Ecto neural progenitor cell (in vitro differentiated cells): ENCODE measurements at places on chromosomes 2 and 18.

DNA sequence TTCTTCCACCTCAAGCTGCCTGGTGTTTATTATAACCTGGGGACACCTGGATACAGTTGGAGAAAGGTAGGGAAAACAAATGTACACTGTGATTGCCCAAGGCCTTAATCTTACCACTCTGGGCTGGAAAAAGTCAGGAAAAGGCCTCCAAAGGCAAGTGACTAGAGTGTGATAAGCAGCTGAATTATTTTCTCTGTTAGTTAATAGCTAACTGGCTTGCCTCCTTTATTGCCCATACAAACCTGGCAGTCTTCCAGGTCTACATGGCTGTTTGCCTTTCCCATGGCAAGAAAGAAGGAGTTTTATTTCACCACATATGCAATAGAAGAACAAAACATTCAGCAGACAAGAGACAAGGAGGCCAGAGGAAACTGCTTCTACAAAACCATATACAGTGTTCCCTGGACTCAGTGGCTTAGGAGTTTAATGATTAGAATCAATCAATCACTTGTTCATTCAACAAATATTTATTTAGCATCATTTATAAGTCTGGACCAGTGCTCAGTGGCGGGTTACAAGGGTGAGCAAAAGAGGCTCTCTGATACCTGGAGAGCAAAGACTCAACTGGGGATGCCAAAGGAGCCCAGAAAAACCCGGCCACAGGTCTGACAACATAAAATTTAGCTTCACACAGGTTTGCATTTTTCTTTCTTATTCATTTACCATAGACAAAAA is 27.5 kb upstream of the SUCLG1 start:
- DNase-seq = no peak

DNA sequence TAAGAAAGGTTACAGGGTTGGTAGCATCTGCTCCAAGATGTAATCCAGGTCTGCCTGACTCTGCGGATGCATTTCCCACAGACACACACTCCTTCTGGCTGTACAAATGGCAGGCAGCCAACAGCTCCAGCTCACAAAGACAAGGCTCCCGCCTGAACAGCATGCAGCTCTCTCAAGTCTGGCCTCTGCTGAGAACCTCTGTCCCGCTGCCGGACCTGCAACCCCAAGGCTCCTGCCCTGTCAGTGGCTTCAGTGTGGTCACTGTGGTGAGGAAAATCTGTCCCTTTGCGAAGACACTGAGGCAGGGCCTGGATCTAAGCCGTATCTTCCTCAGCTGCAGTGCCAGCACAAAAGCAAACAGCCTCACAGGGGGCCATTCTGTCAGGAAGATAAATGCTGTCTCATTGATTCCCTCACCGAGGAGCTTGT is 469.3 kb upstream of the MEX3C start:
- no peak for DNase-seq

DNA sequence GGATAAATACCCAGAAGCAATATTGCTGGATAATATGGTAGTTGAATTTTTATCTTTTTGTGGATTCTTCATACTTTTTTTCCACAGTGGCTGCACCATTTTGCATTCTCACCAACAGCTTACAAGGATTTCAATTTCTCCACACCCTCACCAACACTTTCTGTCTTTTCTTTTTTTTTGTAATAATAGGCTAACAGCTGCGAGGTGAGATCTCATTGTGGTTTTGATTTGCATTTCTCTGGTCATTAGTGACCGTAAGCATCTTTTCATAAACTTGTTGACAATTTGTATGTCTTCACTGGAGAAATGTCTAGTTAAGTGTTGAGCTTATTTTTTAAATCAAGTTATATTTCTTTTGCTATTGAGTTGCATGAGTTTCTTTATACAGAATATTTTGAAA is 17.6 kb upstream of the SLC9A2 start:
- no peak for DNase-seq

DNA sequence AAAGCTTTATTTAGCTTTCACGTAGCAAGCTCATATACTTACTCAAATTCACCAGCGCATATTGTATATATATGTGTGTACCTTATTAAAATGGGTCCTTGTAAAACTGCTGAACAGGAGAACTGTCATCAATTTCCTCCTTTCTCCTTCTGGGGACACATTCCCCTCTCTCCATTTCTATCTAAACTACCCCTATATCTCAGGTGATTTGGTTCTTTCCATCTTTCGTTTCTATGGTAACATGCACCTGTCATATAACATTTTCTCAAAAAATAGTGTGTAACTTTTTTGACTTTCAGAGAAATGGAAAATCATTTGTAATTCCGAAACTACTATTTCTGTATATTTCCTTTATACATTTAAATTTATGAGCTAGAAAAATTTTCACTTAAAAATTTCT is 83.5 kb upstream of the CD226 start:
- DNase-seq = no peak

- DNase-seq = no peak
These were observed 99.3 kb downstream of the SPATS2L start for GRCh38 chr2:200405599-200406298.

DNA sequence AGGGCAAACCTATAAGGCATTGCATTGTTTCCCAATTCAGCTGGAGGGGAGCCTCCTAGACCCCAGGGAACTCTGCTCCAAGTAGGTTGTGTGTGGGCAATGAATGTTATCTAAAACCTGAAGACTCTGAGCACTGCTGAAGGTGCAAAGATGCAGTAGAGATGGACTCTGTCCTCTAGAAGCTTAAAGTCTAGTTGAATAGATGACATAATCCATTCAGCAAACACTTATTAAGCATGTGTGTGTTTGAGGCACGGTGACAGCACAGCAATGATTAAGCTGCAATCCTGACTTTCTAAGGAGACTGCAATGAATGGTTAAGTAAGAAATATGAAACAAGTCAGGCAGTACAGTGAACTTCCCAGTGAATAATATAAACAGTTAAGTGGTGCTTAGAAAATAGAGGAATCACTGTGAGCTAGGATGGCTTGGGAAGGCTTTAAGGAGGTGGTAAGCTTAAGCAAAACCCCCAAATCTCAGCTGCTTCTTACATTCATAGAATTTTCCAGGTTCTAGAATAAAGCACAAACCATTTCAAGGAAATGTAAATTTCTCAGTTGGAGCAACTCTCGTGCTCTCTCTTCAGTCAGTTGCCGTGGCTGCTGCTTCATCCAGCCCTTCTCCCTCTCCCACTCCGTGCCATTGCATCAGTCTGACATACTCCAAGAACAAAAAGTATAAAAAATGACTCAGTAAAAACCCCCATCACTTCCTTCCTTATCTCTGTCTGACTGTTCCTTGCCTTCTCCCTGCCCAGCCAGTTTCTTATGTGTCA is 19.1 kb downstream of the MXD1 start:
- no peak for DNase-seq

GRCh38 chr2:168816369-168816768 is 13.9 kb downstream of the NOSTRIN start:
- no peak for DNase-seq

DNA sequence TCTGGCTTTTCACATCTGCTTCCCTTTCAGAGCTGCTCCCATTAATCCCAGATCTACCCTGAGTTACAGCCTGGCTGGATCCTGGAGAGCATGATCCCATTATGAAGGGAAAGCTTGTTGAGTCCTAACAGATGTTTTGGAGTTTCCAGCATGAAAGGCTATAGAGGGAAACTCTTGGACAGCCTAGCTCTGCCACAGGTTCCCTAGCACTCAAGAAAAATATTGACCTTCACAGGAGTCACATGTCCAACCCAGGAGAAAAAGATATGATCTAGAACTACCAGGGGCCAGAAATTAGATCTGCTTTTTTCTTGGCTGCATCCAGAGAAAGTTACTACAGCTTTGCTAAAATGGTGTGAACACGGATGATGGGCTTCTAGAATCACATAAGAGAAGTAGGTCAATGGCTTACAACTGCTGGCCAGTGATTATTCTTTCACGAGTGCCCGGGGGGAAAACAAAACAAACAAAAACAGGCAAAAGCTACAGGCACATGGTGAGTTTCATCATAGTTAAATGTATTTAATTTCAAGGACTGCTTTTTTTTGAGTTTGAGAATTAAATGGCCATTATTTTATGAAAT is 15.9 kb downstream of the CCDC93 start:
- no peak for DNase-seq

DNA sequence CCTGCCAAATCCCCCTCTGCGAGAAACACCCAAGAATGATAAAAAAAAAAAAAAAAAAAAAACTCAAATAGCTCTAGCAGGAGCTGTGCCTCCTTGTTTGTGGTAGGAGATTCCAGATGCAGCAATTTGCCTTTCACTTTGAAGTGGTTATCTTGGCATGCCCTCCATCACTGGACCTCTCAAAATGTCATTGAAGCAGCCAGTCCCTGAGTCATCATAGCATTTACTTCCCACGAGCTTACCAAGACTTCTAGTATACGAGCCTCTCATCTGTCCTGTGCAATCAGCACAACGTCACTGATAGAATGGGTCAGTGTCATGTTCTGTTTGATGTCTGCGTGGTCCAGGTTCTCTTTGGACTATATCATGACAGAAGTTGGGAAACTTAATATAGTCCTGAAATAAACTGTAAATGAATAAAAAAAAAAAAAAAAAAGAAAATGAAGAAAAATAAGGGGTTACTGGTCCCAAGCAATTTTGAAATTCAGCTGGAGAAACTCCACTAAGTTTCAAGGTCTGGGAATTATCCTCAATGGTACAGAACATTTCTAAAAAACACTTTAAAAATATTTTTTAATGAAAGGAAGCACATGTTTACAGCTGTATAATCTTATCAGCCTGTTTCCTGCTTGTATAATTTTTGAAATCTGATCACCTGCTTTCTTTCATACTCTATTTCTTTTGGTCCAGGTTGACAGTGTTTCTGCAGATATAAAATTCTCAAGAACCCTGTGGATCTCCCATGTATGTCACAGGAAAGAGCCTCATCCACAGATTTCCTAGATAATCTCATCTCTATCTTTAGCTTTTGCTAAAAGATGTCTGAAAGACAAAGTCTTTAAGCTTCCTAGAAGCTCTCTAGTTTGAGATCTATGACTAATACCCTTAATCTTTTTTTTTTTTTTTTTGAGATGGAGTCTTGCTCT is 74.1 kb upstream of the EHBP1 start:
- DNase-seq = no peak

DNA sequence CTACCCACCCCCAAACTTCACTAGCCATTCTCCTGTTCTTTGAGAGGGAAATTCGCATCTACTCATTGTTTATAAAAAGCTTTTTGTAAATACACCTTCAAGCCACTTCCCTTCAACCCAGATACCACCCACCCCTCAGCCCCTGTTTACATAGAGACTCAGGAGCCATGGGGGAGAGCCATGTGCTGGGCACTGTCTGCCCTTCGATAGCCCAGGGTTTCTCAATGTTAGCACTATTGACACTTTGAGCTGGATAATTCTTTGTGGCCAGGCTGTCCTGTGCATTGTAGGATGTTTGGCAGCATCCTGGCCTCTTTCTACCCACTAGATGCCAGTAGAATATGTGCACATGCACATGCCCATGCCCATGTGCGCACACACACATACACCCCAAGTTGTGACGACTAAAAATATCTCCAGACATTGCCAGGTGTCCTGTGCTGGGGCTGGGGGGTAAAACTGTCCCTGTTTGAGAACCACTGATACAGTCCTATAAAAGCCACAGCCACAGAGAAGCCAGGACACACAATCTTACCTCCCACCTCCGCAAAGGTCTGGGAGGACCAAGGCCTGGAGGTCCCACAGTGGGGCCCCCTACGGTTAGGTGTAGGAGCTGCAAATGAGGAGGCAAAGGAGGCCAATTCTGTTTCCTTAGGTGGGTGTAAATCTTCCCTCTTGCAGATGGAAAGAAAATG is 44.5 kb upstream of the ASPRV1 start:
- DNase-seq = no peak

DNA sequence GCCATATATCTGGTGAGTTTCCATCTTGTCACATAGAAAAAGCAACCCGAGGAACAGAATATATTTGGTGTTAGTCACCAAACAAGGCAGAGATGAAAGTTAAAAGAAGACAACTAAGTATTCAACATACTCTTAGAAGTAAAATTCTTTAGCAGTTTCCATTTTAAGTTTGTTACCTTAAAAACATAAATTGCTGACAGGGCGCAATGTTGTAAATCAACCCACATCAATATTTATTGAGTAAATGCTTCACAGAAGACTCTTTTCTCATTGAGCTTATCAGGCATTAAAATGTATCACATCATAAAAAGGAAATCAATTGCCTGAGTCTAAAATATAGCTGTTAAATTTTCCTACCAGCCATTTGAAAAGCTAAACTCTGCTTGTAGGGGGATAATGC is 603.0 kb downstream of the FBXO15 start:
- no peak for DNase-seq
